Chondrocyte (in vitro differentiated cells): ENCODE measurements at places on chromosomes 6 and 20.

DNA sequence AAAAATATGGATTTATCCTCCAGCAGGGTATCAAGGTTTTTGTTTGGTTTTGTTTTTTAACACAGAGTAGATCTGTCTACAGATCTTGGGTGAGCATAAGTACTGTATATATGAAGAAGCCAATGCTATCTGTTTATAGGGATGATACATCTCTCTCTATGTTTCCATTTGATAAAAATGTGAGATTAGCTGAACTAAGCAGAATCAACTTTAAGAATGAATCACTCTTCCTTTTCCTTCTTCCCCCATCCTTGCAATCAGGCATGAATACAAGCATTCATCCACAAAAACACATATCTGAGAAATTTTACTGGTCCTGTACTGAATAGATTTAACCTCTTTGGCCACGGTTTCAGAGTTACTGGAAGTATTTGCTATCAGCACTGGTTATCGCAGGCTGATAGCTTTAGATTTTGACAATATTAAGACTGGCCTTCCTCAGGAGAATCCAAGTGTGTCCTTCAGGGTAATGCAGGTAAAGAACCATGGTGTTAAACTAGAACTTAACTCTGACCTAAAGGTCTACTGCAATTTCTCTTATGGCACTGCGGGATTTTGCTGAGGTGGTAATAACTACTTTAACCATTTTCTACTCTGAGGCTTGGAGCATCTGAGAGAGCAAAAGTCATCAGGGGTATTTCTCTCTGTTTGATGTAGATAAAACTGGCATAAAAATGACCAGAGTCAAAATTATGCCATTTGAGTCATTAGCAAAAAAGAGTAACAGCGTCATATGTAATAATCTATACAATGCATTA is 1.5 kb downstream of the SNAP25 start:
- DNase-seq: no peak

- no peak for DNase-seq
Observed at GRCh38 chr6:106188104-106188794, 102.1 kb downstream of the PRDM1 start.

DNA sequence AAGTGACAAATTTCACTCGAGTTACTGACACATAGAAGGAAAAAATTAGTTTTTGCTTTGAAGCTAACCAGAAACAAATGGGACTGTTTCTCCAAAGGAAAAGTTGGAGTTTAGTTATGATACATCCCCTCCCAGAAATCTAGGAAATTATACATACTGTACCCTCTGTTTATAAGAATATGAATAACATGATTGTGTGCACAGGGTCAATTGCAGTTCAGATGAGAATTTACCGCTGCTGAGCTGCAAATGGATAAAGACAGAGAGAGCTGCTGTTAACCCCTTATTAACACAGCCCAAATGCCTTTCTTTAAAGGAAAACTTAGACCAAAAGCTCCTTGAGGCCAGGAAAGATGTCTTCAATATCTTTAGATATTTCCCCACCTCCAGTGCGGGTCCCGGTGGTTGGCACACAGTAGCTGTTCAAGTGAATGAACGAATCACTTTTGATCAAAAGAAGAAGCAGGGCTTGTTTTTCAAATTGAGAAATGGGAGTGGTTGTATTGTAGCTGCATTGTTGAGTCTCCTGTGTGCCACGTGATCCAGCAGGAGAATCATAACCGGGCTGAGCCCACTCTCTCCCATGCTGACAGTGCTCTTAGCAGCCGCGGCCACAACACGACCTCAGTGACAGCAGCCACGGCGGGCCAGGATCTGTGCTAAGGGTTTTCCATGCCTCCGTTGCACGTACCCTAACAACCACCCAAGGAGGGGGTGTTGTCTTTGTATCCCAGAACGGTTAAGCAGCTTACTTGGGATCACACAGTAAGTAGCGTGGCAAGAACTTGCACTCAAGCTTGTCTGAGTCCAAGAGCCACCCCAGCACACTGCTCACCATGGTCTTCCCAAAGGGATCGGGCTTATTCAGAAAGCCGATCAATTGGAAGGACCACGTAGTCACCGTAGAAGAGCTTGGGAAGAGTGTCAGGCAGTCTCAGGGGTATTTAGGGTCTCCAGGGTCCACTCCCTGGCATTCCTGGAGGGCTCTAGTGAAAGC is 53.5 kb upstream of the BMP6 start:
- DNase-seq: no peak

- DNase-seq: no peak
Observed at GRCh38 chr6:52317841-52318581, 33.5 kb upstream of the MCM3 start.

DNA sequence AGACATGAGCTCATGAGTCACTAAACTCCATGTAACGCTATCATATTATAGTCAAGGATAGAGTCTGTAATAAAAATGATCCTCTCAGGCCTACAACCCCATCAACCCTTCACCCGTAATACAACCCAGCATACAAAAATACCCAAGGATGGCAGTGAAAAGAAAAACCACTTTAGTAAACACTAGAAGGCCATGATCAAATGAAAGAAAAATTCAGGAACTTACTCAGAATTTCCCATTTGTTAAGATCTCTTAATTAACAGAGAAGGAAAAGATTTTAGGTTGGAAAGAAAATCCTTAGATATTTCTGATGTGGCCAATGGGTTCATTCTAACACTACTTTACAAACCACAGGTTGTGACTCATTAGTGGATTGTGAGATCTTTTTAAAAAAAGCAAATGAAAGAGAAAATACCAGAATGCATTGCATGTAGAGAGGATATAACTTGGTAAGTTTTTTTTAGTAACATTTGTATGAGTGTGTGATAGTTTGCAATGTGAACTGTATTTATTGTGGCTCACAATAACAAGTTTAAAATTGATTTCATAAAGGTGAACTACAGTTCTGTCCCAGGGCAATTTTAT is 8.0 kb upstream of the UBE2J1 start:
- no peak for DNase-seq

DNA sequence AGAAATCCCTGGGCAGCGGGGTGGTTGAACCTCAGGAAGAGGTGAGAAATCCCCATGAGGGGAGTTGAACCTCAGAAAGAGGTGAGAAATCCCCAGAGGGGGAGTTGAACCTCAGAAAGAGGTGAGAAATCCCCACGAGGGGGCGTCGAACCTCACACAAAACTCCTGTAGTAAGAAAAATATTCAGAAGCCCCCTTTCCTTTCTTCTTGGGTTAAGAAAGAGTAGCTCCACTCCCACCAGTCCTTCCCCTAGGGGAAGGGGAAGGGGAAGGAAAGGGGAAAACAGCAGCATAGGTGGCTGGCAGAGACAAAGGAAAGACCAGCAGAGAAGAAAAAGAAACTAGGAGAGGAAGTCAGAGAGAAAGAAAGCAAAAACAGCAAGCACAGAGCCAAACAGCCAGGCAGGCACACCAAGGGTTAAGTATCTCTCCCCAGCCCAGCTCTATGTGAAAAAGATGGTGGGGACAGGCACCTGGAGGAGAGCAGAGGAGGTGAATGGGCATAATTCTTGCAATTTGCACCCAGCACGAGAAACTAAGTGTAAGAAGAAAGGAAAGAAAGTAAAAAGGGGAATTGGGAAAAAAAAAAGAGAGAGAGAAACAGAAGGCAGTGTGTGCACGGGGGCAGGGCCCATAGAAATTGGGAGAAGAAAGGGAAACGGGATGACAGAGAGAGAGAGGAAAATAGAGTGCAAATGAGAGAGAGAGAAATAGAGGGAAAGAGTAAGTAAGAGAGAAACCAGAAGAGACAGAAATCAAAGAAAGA is 88.2 kb downstream of the PLG start:
- DNase-seq: no peak

- no peak for DNase-seq
Observed at GRCh38 chr6:10314163-10314955, 100.5 kb downstream of the TFAP2A start.

DNA sequence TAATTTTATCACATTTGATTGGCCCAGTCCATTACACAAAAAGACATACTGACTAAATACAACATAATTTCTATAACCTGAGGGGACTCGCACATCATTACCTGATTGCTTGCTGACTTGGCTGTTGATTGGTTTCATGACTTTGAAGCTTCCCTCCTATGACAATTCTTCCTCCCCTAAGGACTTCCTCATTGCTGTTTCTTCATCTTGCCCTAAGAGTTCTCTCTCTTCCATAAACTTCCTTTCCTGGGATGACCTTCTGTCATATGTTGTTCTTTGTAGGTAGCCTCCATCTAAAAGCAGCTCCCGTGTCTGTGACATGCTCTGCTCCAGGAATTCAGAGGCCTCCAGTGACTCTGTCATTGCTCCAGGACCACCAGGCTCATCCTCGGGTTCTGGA is 22.6 kb downstream of the RSPH3 start:
- DNase-seq: no peak

- no peak for DNase-seq
Observed at GRCh38 chr6:126618639-126619343, 278.9 kb downstream of the CENPW start.

- no peak for DNase-seq
Observed at GRCh38 chr20:51972056-51972455, 169.7 kb upstream of the SALL4 start.

GRCh38 chr6:129677620-129678325 is 32.2 kb downstream of the ARHGAP18 start:
- no peak for DNase-seq

DNA sequence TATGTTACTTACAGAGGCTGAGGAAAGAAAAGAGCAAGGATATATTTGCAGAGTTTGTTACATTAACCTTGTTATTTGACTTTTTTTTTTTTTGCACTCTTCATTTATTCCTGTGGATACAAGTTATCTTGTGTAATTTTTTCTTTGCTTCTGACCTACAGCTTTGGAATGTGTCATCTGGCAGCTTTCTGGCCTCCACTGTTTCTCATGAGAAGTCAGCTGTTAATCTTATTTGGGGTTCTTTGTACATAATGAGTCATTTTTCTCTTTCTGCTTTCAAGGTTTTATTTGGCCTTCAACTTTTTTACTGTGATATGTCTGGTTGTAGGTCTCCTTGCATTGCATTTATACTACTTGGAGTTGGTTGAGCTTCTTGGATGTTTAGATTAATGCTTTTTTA is 333.4 kb downstream of the SMOC2 start:
- DNase-seq: no peak

DNA sequence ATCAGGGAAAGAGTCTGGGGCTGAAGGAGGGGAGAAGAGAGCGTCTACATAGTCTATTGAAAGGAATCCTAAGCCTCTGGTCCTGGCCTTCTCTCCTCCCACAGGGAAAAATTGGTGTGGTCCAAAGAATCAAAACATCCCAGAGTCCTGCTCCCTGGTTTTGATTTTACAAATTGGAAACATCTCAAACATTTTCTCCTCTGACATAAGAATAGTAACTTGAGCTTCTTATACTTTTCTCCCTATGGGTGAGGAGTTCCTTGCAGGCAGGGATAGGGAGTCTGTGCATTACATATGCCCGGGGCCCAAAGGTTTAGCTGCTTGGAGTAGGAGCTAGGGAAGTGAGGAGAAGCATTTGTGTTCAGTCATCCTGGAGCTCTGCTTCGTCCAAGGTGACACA is 120.0 kb upstream of the GGTLC1 start:
- no peak for DNase-seq
